ENCODE measurements at places on chromosomes 1 and 21.

DNA sequence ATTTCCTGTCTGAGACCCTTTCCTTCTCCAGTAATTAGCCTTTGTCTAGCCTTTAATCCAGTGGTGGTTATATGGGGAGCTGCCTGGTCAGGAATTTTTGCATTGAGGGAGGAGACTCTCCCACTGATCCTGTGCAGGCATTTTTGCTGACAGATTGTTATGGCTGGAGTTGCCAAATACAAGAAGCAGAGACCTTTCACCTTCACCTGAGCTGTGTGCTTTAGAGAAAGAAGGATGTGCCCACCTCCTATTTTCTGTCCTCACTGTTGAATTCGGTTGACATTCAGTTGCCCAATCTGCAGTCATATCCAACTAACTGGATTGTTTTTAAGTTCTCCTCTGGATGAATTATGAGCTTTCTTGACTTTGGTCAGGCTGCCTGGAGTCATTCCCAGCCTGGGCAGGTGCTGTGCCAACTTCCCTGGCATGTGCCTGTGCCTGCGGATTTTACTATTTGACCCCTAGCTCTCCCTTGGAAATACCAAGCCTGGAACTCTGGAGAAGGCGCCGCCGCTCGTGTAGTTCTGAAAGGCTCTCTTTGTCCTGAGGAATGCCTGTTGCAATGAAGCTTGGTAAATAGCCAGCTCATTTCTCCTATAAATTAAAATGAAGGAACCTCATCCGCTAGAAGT is 143.9 kb downstream of the NOS1AP start:
- DNase-seq: no peak

DNA sequence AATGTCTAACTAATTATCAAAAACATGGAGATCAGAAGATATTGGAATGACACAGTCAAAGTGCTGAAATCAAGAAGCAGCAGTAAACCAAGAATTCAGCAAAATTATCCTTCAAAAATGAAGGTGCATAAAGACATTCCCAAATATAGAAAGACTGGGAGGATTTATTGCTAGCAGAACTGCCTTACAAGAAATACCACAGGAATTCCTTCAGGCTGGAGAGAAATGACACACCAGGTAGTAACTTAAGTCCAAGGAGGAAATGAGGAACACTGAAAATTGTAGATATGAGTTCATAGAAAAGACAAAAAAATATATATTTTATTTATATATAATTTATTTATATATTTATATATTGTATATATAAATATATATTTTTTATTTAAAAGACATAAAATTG is 217.2 kb downstream of the RPS6KC1 start:
- peak; percentile 54 for DNase-seq

GRCh38 chr1:164728719-164729118 is 169.7 kb downstream of the PBX1 start:
- DNase-seq: peak; percentile 54

DNA sequence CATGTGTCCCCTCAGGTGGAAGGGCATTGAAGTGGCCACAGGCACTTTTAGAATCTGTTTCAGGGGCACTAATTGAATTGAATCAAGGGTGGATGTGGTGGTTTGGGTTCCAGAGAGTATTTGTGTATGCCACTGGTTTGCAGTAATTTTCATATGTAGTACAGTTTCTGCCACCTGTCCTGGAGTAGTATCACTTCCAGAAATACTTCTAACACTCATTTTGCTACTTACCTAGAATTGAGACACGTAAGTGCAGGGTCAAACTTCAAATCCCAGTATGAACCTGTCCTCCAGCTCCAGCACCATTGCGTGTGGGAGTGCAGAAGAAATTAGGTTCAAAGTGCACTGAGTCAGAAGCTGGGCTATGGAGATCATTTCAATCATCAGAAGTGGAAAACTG is 26.8 kb downstream of the RSPH1 start:
- no peak for DNase-seq

- DNase-seq: peak; percentile 14
Observed at GRCh38 chr1:221670081-221670480, 71.8 kb downstream of the DUSP10 start.

DNA sequence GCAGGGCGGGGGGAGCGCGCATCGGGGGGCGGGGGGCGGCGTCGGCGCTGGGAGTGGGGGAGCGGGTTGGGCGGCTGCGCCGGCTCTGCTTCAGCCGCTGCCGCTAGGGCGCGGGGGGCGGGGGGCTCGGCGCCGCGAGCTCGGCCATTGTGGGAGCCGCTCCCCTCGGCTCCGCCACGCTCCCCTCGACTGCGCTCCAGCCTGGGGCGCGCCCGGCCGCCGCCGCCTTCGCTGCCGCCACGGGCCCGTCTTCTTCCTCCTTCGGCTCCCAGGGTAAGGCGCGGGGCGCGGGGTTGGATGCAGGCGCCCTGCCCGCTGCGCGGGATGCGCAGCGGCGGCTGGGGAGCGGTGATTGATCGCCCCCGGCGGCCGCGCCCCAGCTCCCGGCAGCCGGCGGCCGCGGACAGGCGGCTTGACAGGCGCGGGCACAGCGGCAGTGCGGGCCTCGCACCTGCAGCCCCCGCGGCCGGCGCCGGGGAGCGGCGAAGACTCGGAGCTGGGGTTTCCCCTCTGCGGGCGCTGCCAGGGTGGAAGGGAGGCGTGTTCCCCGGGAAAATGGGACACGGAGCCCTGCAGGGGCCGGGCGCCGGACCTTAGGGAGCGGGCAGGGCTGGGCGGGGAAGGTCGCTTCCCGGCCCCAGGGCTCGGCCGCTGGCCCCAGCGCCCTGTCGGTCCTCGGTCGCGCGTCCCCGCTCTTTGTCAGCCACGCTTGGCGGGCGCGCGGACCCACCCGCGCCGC is 55.3 kb downstream of the NDUFS5 start:
- peak; percentile 26 for DNase-seq
